Right lobe of liver (tissue), 6 donors: ENCODE measurements at places on chromosomes 7 and 10.

DNA sequence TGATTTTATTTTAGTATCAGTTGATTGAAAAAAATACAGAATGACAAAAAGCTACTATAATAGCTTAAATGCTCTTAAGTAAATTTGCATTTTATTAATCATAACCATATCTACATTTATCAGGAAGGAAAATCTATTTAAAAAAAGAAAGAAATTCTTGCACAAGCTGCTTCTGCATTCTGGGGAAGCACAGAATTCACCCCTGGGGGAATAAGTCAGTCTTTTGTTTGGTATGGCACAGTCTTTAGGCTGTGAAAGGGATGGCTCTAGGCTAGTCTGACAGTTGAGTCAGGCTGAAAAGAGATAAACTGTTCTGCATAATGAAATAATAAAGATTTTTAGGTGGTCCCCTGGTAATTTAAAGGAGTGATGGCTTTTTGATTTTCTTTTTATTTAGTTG, 37.9 kb downstream of the HTR7 start:
- DNase-seq: no peak

GRCh38 chr7:104412911-104413310, 84.5 kb downstream of the LHFPL3 start:
- no peak for DNase-seq

DNA sequence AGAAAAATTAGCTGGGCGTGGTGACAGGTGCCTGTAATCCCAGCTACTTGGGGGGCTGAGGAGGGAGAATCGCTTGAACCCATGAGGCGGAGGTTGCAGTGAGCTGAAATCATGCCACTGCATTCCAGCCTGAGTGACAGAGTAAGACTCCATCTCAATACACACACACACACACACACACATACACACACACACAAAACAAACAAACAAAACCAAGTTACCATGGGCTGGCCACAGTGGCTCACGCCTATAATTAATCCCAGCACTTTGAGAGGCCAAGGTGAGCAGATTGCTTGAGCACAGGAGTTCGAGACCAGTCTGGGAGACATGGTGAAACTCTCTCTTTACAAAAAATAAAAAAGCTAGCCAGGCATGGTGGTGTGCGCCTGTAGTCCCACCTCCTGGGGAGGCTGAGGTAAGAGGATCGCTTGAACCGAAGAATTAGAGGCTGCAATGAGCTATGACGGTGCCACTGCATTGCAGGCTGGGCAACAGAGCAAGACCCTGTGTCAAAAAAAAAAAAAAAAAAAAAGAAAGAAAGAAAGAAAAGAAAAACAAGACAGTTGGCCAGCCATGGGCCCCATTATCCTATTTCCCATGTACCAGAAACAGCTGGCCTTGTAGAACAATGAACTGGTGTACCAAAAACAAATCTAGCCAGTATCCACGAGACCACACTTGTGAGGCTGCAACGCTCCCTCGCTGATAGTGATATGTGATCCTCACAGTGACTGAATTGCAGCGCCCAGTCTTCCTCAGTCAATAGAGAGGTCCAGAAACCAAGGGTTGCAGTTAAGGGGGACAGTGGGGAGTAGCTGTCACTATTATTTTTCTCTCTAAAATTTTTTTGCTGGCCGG, 6.6 kb upstream of the AGFG2 start:
- no peak for DNase-seq

DNA sequence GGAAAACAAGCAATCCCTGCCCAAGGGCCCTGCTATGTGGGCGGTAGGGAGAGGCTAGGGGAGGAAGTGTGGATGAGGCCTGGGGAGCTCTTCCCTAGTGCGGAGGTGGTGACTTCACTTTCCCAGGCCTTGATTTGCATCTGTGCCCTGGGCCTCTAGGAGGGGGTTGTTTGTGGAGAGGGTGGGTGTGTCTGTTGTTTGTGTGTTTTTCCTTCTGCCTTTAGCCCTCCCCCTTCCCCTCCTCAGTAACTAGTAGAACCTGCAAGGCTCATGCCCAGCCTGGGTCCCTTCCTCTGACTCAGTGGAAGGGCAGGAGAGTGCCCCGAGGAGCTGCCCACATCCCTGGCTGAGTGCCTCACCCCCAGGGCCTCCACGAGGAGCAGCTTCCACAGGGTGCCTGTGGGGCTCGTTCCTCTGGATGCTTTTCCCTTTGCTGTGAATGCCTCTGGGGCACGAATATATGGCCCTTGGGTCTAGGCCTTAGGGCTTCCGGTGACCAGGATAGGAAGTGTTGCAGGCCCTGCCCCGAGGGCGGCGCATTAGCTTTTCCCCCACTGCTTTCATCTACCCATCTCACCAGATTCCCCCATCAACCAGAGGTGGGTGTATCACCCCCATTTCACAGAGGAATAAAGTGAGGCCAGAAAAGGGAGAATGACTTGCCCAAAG, 89.4 kb upstream of the DUSP5 start:
- DNase-seq: no peak

DNA sequence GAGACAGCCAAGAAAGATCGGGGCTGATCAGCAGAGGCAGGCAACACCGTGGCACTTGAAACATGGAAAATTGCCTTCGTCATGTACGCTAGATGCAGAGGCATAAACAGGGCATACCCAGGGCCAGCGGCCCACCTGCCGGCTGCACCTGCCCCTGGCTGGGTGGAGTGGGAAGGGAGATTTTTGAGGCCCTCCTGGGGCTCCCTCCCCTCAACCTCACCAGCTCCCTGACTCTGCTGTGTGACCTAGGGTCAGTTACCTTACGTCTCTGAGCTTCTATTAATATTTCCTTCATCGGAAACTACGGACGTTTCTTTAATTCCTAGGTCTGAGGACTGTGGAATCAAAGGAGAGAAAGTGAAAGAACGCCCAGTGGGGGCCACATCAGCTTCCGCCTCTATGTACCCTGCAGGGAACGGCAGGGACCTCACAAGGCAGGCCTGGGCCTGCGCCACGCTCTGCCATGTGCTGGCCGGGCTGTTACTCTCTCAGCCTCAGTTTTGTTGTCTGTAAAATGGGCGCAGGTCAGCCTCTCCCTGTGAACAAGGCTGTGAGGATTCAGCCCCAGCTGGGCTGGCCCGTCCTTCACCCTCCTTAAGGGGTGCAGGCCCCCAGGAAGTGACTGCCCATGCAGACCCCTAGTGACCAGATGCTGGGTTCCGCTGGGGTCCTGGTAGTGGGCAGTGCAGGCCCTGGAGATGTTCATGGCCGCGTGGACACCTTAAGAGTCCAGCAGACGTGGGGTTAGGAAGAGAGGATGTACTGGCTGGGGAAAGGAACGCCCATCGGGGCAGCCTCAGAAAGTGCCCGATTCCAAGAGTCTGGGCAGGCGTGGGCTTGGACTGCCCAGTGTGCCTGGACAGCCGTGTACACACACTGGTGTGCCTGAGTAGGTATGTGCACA, 22.7 kb downstream of the ELFN1 start:
- DNase-seq: peak; percentile 33
